Karpas-422 (cell line): ENCODE measurements at places on chromosomes 5 and 9. TPM values are rescaled to one million over a fixed set of nuclear protein-coding genes. Genes with fewer than 3 reads are reported as not detected.

GRCh38 chr5:72347801-72348308, 27.7 kb downstream of the PTCD2 start:
- DNase-seq = no peak
- no peaks in the 10 kb centered on the region for H3K4me1 ChIP-seq
- H3K27ac ChIP-seq = no peak overlapping the region

DNA sequence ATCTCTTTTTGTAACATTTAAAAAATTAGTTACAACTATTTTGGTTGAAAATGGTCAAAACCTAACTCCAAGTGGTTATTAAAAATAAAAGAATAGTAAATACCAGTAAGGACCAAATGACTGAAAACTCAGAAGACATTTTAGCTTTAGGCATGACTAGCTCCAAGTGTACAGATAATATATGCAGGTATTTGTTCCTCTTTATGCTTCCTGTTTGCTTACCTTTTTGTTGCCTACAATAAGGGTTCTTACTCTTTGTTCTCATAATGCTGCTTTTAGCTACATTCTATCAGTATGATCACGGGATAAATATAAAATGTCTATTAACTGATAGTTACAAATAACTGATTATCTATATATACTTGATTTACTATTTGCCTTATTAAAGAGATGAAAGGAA, 259.6 kb downstream of the CDH12 start:
- H3K36me3 ChIP-seq = no peaks in the 10 kb centered on the region
- no peak for DNase-seq
- no peak overlapping the region for H3K27ac ChIP-seq

DNA sequence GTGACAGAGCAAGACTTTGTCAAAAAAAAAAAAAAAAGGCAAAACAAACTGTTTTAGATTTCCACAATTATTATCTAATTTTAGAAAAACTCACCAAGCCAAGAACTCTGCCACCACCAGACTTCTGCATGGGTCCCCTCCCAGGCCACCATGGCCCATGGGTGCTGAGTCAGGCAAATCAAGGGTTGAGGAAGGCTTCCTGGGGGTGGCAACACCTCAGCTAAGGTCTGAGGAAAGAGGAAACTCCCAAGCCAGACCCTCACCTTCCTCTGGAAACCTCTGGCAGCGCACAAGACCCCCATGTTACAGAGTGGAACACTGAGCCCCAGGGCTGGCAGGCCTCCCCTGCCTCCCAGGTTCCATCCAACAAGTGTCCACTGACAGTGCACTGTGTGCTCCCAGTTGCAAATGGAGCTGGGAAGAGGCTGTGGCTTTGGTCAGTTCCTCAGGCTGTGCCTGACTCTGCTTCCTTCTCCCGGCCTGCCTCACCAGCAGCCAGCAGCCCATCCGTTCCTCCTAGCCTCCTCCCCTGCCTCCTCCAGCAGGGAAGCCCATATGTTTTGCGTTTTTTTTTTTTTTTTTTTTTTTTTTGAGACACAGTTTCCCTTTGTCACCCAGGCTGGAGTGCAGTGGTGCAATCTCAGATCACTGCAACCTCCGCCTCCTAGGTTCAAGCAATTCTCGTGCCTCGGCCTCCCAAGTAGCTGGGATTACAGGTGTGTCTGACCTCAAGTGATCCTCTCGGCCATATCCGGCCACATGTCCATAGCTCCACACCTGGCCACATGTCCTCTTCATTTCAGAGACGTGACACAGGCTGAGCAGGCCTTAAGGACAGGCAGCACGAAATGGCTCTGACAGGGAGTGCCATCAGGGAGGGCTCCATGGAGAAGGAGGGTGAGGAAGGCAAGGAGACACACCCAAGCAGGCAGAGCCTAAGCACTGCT, 3.5 kb upstream of the SUSD3 start:
- no peaks in the 10 kb centered on the region for H3K27me3 ChIP-seq
- DNase-seq = no peak
- H3K27ac ChIP-seq = no peak overlapping the region
- no peaks in the 10 kb centered on the region for H3K36me3 ChIP-seq
- peaks cover 22% of the 10 kb centered on the region for H3K4me1 ChIP-seq
- no peak overlapping the region for H3K4me3 ChIP-seq

RBM27 gene
- total RNA-seq = 14.8 and 24.8 TPM in 2 replicates

SLC1A3 gene
- total RNA-seq = not detected in 2 replicates
